Fibroblast of skin of abdomen (primary cell): ENCODE measurements at places on chromosomes 1 and 21.

DNA sequence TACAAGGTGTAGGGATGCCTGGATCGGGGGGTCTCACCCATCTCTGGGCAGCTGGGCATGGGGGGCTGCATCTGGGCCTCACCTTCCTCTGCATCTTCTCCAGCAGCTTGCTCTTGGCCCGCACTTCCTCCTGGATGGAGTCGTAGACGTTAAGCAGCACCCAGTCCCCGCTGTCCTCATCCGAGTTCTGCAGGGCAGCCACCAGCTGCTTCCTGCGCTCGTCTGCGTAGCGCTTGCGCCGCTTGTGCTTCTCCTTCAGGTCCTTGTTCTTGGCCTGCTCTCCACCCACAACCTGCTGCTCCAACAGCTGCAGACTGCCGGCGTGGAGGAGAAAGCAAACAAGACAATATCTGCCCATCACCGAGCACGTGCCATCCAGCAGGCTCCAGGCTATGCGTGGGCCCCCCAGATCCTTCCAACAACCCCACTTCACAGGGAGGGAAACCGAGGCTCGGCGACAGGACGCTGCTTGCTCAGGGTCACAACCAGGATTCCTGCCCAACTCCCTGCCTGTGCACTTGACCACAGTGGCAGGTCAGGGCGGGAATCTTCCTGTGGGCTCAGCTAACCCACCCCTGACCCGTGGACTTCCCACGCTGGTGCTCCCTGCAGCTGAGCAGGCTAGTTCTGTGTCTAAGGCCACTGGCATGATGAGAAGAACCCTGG, 21.5 kb upstream of the DDOST start:
- no peak for DNase-seq

DNA sequence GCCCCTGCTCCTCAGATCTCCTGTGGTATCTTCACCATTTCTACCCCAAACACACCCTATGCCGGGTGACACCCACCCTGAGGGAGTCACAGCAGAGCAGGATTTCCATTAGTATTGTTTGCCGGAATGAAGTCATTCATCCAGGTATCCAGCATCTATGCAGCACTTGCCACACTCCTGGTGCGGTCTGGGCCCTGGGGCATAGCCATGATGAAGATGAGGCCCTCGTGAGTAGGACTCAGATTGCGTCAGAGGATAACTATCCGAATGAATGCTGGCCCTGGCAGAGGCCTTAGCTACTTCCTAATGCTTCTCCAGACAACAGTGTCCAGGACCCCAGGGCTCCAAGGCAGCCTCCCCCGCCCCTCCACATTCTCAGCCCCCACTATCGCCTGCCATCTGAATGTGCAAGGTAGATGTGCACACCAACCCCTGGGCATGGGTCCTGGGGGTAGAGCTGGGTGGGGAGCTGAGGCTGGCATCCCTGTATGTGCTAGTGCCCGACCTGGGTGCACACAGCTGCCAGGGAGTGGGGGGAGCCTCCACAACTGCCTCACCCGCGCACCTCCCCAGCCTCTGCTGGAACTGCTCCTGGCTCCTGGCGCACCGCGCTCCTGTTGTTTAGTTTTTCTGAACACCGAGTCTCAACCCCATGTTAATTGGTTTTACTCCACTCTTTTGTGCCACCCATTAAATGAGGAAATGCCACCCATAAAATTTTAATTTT, 25.5 kb upstream of the ZC3H12A start:
- peak; percentile 9 for DNase-seq

DNA sequence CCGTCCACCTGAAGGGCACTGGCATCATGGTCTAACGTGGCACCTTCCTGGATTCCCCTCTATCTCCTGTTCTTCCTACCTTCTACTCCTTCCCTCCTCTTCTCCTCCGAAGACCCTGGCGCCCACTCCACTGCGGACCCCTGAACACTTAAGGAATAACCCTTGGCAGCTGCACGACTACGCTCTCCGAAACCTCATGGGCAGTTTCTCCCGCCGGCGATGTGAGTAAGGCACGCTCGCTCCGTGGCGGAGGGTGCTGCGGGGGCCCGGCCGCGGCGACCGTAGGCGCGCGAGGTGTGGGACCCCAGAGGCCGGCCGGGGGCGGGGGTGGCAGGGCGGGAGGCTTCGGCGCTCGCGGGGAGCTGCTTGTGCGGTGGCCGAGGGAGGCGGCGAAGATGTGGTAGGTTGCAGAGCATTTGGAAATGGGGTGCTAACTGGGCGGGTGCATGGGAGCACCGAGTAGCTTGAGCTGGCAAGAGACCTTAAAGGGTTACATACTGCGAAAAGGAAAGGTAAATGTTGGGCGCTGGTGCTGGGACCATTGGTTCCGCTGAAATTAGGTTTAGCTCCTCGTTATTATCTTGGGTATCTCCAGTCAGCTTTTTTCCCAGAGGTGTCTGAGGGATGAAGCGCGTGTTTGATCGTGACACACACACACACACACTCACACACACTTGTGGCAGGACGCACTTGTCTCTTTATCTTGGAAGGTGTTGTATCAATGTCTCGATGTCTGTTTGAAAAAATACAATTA, 876 bp downstream of the LRRC7 start:
- DNase-seq, result no peak

- no peak for DNase-seq
Observed at GRCh38 chr1:208040821-208041297, 129.9 kb upstream of the CD34 start.

GRCh38 chr1:22494144-22494543, 42.5 kb downstream of the ZBTB40 start:
- no peak for DNase-seq

DNA sequence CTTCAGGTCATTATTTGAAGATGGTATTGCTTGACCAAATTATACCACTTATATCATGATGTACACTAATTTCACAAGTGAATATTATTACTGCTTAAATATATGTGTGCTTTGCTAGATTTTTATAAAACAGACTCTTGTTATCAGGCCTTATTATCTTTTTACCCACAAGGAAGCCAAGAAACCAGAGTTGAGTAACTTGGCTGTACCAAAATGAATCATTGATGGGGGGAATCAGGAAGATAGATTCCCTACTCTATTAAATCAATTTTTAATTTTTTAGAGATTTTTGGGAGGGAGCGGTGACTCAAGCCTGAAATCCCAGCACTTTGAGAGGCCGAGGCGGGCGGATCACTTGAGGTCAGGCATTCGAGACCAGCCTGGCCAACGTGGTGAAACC, 16.0 kb upstream of the SCCPDH start:
- no peak for DNase-seq

GRCh38 chr1:164773102-164773501, 214.1 kb downstream of the PBX1 start:
- DNase-seq, result no peak

- peak; percentile 75 for DNase-seq
Observed at GRCh38 chr1:197390856-197391255, 122.8 kb downstream of the CRB1 start.

DNA sequence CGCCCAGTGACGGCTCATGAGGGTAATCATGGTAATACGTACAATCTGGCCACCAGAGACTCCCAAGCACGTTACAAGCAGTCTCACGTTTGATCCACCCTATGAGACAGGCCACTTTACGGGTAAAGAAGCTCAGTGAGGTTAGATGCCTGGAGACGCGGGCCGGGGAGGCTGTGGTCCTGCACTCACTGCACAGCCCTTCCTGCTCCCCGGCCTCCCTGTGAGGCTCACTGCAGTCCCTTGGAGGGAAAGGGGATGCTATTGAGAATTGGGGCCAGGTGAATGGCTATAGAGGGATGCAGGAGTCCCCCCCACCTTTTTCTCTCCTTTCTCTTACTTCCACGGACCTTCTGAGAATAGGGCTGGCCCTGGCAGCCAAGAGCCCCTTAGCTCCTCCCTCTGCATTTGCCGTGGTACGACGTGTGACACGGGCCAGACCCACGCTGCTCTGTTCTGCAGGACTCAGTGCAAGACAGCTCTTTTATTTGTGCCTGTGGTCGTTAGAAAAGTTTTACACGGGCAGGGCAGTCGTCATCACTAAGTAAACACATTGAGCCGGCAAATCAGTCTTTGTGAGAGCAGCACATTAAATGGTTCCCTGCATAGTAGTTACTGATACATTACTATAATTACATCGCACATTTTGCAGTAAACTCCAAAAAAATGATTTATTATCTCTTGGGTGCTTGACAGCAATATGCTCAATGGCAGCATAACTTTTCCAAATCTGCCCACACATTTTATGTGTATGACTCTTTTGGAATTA, 18.8 kb downstream of the KIF26B start:
- DNase-seq, result peak; percentile 50

- no peak for DNase-seq
Observed at GRCh38 chr1:230249695-230250480, 176.2 kb downstream of the PGBD5 start.

DNA sequence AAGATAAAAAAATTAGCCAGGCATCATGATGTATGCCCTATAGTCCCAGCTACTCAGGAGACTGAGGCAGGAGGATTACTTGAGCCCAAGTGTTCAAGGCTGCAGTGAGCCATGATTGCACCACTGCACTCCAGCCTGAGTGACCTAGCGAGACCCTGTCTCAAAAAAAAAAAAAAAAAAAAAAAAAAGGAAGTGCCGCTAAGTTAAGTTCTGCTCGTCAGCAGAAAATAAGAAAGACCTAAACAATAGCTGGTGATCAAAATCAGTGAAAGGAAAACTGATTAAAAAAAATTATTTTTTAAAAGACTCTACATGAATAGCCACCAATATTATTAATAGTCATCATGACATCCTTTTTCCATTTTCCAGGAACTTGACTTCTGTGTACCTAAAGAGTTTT, 44.2 kb upstream of the MTR start:
- no peak for DNase-seq

GRCh38 chr1:27652111-27652864, 17.3 kb upstream of the FGR start:
- peak; percentile 37 for DNase-seq

DNA sequence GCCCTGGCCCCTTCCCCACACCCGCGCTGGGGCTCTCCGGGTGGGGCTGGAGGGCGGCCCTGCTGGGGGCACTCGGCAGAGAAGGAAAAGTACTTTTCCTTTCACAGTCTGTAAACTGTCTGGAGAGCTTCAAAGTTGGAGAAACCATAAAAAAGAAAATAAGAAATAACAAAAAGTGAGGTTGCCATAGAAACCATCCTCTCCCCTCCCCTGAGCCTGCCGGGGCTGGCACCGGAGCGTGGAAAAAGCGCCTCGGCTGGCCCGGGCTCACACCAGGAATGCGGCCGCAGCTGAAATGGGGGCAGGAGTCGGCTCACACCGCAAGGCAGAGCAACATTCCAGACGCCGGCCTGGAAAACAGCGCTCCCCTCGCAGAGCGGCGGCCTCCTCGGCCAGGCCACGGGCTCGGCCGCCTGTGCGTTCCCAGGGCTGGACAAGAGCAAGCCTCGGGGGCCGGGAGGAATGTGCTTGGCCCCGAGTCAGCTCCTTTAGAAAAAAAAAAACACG, 69.2 kb downstream of the MORN1 start:
- DNase-seq, result peak; percentile 89

DNA sequence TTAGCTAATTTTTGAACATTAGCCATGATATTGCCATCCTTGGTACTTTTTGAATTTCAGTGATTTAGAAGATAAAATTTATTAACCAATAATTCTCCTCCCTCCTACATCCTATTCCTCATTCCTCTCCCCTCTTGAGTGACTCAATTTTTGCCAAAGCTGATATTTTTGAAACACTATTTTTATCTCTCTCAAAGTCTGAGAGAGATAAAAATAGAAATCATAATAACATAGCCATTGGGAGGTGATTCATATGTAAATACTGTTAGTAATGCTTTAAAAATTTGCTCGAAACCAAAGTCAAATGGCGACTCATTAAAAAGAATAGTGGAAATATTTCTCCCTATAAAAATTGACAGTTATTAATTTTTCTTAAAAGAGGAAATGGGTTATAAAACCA, 97.4 kb downstream of the PATJ start:
- DNase-seq, result peak; percentile 63

GRCh38 chr1:87673309-87673708, 344.6 kb downstream of the LMO4 start:
- peak; percentile 17 for DNase-seq

- no peak for DNase-seq
Observed at GRCh38 chr1:44508397-44508745, 103.3 kb downstream of the RNF220 start.

DNA sequence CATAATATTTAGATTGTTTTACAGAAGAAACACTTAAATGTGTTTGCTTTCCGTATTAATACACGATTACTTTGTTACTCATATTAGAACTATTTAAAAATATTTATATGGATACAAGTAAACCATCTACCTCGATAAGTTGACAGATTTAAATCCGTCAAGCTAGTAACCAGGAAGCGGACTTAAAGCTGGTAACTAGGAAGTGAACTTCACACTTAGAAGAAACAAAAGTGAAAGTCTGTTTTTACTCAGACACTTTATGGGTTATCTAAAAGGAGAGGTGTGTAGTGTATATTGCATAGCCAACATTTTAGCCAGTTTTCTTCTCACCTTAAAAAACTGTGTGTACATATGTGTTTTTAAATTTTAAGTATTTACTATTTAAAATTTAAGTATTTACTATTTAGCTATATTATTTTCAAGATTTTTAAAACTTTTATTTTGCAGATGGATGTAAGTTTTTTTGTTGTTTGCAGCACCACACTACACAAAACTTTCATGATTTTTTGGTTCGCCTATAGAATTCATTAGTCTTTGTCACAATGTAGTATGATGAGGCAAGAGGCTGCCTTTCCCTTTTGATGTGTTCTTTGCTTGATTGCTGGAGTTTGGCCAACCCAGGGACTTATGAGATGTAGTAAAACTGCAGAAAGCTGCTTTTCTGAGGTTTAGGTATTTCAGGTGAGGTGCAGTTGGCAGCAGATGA, 2.7 kb downstream of the USP25 start:
- DNase-seq, result no peak

GRCh38 chr1:113993072-113993471, 13.8 kb downstream of the OLFML3 start:
- DNase-seq, result no peak

DNA sequence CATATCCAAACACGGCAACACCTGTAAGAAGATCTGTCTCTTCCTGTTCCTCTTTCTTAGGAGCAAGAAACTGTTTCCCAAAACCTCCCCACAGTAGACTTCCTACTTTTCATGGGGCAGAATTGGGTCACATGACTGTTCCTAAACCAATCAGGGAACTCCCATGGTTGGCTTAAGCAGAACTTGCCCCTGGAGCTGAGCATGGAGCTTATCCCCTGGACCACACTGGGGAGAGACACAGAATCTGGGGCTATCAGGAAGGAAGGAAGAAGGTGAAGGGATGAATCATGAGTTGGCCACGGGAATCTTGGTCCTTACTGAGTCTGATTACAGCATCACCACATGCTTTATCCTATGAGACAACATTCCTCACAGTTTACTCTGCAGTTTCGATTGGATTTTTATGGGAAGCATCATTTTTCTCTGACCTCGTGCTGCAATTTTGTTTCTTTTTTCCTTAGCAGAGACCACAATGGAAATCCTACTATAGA, 81.8 kb downstream of the CDC7 start:
- peak; percentile 97 for DNase-seq

- DNase-seq, result peak; percentile 74
Observed at GRCh38 chr1:197775282-197776262, at the start of gene DENND1B. TSS of gene DENND1B (minus strand) at chr1:197775480. CDS start at chr1:197775155, 325 bp downstream.

- DNase-seq, result no peak
Observed at GRCh38 chr1:222247811-222248310, 300.0 kb downstream of the HHIPL2 start.
